C1 segment of cervical spinal cord (tissue), 14 donors: ENCODE measurements at places on chromosomes 2 and 18.

DNA sequence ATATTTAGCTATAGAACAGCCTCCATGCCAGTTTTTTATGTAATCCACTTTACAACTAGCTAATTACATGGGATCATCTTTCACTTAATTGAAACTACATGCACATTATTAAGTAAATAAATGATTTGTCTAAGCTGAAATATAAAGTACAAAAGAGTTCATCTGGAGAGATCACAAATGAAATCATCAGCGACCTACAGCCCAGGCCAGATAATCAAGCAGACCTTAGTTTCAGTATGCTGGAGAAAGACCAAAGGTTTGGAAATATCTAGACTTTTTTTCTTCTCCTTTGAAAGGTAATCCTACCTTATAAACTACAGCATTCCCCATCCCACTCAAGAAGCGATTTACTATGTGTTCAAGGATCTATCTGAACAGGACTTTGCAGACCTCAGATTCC lies 26.5 kb downstream of the FIGN start:
- no peak for DNase-seq

DNA sequence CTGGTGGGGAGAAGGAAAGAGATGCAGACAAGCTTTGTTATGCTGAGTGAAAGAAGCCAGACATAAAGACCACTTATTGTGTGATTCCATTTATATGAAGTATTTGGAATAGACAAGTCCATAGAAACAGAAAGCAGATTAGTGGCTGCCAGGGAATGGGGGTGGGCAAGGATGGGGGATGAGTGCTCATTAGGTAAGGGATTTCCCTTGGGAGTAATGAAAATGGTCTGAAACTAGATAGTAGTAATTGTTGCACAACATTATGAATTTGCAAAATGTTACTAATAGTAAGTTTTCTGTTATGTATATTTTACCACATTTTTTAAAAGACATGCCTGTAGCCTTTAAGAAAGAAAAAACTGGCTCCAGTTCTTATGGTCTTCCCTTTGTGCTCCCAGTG lies 154.9 kb downstream of the LNPK start:
- DNase-seq = no peak

- no peak for DNase-seq
Measured at GRCh38 chr2:197500503-197501131, 438 bp downstream of the HSPE1 start.

DNA sequence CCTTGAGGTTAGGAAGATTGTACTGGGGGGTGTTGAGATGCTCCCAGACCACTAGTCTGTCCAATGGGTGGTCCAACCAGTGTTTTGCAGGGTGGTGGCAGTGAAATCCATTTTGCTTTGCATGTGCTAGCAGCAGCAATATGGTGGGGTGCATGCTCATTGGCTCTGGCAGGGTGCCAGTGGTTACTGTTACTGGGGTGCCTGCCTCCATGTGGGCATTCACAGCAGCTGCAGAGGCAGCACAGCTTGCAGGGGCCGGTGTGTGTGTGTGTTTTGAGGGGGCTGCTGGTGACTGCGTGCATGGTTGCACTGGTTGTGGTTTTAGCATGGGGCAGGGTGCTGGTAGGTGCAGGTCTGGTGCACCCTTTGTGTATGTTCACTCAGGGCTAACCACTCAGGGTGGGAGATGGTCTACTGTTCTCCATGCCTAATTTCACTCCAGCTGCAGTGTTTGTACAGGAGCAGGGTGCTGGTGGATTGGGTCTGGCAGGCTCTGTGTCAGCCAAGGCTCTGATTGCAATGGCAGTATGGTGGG lies 265.4 kb downstream of the NUP35 start:
- DNase-seq = no peak

DNA sequence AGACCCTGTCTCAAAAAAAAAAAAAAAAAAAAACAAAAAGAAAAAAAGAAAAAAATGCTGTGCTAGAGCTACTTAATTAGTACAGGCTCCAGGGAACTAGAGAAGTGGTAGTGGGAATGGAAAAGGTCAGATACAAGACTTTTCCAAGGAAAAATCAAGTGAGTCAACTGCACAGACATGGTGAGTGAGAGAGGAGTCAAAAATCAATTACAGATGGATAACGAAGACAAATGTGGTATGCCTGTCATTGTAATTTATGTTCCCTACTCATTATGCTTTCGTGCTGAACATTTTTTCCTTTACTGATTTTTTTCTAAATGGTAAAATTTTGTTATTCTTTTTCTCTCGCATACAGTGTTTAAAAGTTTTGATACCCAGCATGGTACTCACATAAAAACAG lies 111.5 kb downstream of the MDH1 start:
- no peak for DNase-seq

DNA sequence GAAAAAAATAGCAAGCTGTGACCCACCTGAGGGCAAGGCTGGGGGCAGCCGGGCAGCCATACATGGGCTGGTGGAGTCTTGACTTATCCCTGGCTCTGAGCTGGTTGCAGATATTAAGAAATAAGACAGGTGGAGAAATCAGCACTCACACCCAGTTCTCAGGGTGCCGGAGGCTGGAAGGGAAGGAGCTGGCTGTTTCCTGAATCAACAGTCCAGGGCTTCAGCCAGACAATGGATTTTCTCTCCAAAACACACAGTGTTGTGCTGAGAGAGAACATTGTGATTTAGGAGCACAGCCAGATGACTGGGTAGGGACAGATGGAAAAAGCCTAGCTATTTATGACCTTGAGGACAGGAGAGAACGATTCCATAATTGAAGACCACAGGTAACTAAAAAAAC lies 208.8 kb downstream of the LDLRAD4 start:
- peak; percentile 39 for DNase-seq

- DNase-seq = no peak
Measured at GRCh38 chr18:36420826-36421225, 123.3 kb downstream of the FHOD3 start.

- DNase-seq = no peak
Measured at GRCh38 chr18:78975292-78975691, 4.3 kb upstream of the SALL3 start.

DNA sequence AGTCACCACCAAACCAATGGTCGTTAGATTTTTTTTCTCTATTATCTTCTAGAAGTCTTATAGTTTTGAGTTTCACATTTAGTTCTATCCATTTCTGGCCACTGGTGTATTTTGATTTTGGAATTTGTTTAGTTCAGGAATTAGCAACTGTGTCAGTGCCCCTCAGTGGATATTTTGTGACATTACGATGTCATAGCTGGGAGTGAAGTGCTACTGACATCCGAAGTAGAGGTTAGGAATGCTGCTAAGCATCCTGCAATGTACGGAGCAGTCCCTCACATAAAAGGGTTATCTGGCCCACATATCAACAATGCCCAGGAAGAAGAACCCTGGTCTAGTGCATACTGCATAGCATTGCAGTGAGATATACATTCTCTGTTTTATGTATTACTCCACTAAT lies 157.4 kb upstream of the RGPD4 start:
- DNase-seq = no peak

DNA sequence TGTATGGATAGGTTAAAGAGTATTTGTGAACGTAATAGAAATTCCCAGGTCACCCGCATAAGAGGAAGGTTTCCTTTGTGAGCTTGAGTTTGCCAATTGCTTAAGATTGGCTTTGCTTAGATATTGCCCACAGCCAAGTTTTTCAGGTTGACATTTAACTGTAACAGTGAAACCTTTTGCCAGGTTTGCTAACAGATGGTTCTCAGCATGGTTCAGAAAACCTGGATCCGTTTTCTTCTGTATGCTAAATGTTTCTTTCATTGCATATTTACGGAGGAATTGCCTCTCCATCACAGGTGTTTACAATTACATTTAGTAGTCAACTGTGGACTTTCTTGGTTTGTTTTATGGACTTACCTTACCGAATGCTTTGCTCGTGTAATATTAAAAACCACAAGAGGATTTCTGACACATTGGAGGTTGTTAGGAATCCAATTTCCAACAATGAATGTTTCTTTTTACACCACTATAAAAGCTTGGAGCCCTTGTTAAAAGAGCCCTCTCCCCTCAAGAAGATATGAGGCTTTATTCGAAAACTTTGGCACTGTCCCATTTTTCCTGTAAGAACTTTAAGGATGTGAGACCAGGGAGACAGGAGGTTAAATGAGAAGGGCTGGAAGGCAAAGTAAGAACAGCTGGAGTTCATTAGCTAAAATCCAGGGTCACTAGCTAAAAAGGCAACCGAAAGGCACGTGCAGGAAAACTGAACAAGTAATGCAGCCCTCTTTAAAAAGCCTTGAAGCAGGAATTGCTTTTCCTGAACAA lies 7.8 kb downstream of the CDK15 start:
- no peak for DNase-seq

DNA sequence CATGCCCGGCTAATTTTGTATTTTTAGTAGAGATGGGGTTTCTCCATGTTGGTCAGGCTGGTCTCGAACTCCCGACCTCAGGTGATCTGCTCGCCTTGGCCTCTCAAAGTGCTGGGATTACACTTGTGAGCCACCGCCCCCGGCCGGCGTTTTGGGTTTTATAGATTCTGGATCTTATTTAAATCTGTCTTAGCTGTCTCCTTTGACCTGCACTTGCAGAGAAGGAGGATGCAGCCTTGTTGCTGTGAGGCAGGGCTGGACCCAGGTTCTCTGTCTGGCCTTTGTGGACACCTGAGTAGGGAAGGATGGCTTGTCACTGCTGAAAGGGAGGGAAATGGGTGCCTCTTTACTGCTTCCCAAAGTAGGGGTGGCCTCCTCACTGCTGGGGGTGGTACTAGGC lies 83.0 kb upstream of the HS6ST1 start:
- DNase-seq = no peak

GRCh38 chr2:8633186-8633734 lies 48.6 kb upstream of the ID2 start:
- no peak for DNase-seq

- no peak for DNase-seq
Measured at GRCh38 chr2:240469740-240470139, 34.3 kb downstream of the GPC1 start.

DNA sequence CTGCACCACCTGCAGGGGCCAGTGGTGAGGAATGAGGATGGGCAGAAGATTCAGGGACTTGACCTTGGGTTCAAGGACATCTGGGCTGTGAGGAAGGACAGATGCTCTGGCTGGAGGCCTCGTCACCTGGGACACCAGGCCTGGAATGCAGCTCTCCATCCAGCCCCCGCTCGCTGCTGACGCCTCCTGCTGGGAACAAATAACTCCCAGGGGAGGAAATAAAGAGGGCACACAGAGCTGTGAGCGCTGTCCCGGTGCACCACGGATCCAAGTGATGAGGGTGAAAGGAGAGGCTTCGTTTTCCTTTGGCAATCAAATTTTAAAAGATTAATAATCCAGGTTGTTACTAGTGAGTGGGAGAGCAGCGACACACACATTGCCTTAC lies 368.0 kb upstream of the MYT1L start:
- DNase-seq = no peak

DNA sequence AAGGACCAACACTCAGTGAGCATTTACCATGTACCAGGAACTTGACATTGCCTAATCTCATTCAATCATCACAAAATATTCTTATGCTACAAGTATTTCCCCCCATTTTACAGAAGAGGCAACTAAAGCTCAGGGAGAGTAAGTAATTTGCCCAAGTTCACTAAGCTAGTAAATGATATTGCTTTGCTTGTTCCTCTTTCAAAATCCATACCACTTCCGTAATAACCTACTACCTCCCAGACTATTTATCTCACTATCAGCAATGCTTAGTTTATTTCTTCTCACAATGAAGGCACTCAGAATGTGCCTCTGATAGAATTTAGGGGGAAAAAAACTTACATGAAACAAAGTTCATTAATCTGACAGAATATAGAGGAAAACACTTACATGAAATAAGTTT lies 1070.9 kb upstream of the FANCL start:
- DNase-seq = no peak
